ENCODE measurements at places on chromosomes 2 and 18. TPM values are rescaled to one million over a fixed set of nuclear protein-coding genes. Genes with fewer than 3 reads are reported as not detected.

Gene GPR35
- 0.56 TPM for total RNA-seq

Gene ZC3H6
- 12.7 TPM for total RNA-seq

Gene DNER
- total RNA-seq: 17.6 TPM

Gene MC2R
- not detected for total RNA-seq

Gene CDH19
- total RNA-seq: 72.3 TPM

Gene NETO1
- not detected for total RNA-seq

Gene COLEC12
- total RNA-seq: 15.3 TPM

Gene HSBP1L1
- 13.0 TPM for total RNA-seq

Gene ANKRD23
- total RNA-seq: 9.3 TPM

- H3K27me3 ChIP-seq: no peaks in the 10 kb centered on the region
- H3K4me1 ChIP-seq: no peaks in the 10 kb centered on the region
- no peak for DNase-seq
- H3K27ac ChIP-seq: no peak overlapping the region
- H3K36me3 ChIP-seq: peaks cover 22% of the 10 kb centered on the region
- H3K4me3 ChIP-seq: no peak overlapping the region
These were observed 21.5 kb upstream of the CDKL4 start for GRCh38 chr2:39265315-39265714.

GRCh38 chr2:238256594-238257104 lies 16.8 kb upstream of the HES6 start:
- H3K4me3 ChIP-seq: no peak overlapping the region
- H3K4me1 ChIP-seq: peaks cover 15% of the 10 kb centered on the region
- no peaks in the 10 kb centered on the region for H3K27me3 ChIP-seq
- no peak for DNase-seq
- peaks cover 90% of the 10 kb centered on the region for H3K36me3 ChIP-seq
- no peak overlapping the region for H3K27ac ChIP-seq

GRCh38 chr2:144475044-144475443 lies 44.9 kb downstream of the ZEB2 start:
- no peak for DNase-seq
- H3K4me1 ChIP-seq: no peaks in the 10 kb centered on the region
- H3K27me3 ChIP-seq: no peaks in the 10 kb centered on the region
- H3K36me3 ChIP-seq: no peaks in the 10 kb centered on the region
- H3K27ac ChIP-seq: no peak overlapping the region
- H3K4me3 ChIP-seq: no peak overlapping the region

GRCh38 chr2:60297296-60298005 lies 256.0 kb downstream of the BCL11A start:
- H3K4me1 ChIP-seq: no peaks in the 10 kb centered on the region
- no peak overlapping the region for H3K27ac ChIP-seq
- no peaks in the 10 kb centered on the region for H3K36me3 ChIP-seq
- no peak overlapping the region for H3K4me3 ChIP-seq
- no peaks in the 10 kb centered on the region for H3K27me3 ChIP-seq

DNA sequence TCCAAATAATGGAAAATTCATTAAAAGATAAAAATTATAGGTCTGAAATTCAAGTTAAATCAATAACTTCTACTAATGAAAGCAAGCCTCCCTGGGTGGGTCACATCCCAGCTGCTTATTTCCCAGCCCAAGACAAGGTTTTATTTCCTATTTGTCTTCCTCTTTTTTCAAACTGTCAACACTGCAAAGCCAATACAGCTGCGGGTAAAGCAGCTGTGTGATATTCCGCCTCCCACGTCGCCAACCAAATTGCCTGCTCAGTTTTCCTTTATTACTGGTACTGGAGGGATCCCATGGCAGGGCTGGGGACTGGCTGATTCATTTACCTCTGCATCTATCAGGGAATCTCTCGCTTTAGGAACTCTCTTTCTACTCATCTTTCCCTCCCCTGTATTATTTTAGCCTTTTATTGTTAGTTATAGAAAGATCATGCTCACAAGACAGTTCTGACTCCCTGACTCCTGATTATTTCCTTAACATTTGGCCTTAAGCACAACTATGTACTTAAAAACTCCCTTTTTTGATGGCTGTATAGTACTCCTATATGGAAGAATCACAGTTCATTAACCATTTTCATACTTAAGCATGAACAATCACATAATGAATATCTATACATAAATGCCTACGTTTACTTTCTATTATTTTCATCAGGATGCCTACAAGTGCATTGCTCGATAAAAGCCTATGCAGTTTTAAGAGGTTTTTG lies 253.1 kb downstream of the CDCA7 start:
- no peak overlapping the region for H3K4me3 ChIP-seq
- no peak for DNase-seq
- H3K4me1 ChIP-seq: no peaks in the 10 kb centered on the region
- no peak overlapping the region for H3K27ac ChIP-seq
- H3K36me3 ChIP-seq: no peaks in the 10 kb centered on the region

- H3K27ac ChIP-seq: peak overlapping the region; percentile 86
- H3K4me1 ChIP-seq: no peaks in the 10 kb centered on the region
- peak; percentile 67 for DNase-seq
- H3K36me3 ChIP-seq: no peaks in the 10 kb centered on the region
These were observed 37.8 kb upstream of the KCNF1 start for GRCh38 chr2:10873790-10874437.

DNA sequence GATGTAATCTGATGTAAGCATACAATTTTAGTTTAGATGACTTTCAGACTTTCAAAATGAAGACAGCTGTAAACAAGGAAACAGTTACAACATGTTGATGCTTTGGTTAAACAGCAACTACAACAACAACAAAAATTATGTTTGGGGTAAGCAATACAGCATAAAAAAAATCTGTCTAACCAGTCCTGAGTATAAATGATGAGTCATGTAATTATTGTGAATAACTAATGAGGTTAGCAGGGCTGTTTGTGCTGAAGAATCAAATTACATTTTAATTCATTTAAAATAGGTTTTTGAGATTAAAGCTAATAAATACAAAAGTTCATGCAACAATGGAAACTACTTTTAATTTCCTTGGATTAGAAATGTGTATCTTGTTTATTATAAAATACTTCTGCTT lies 266.9 kb downstream of the LRP1B start:
- DNase-seq: no peak
- H3K4me3 ChIP-seq: no peak overlapping the region
- H3K27ac ChIP-seq: no peak overlapping the region
- H3K27me3 ChIP-seq: no peaks in the 10 kb centered on the region
- H3K36me3 ChIP-seq: no peaks in the 10 kb centered on the region

DNA sequence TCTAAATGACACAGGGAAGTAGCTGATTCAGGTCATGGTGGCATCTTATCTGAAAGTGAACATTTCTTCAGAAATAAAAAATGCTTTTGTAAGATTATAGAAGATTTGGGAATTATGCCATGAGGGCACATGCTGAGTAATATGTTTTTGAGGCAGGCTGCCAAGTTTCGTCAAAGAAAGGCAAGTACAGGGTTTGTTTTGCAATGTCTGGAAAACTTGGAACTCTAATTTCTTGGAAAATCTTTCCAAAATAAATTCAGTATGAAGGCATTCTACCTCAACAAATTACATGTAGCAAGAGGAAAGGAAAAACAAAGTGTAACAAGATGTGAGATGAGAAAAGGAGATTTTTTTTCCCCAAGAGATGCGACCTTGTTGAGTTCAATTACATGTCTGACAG lies 167.7 kb downstream of the PLCL1 start:
- H3K36me3 ChIP-seq: no peaks in the 10 kb centered on the region
- H3K4me3 ChIP-seq: no peak overlapping the region
- DNase-seq: peak; percentile 66
- H3K27me3 ChIP-seq: no peaks in the 10 kb centered on the region
- H3K4me1 ChIP-seq: no peaks in the 10 kb centered on the region

DNA sequence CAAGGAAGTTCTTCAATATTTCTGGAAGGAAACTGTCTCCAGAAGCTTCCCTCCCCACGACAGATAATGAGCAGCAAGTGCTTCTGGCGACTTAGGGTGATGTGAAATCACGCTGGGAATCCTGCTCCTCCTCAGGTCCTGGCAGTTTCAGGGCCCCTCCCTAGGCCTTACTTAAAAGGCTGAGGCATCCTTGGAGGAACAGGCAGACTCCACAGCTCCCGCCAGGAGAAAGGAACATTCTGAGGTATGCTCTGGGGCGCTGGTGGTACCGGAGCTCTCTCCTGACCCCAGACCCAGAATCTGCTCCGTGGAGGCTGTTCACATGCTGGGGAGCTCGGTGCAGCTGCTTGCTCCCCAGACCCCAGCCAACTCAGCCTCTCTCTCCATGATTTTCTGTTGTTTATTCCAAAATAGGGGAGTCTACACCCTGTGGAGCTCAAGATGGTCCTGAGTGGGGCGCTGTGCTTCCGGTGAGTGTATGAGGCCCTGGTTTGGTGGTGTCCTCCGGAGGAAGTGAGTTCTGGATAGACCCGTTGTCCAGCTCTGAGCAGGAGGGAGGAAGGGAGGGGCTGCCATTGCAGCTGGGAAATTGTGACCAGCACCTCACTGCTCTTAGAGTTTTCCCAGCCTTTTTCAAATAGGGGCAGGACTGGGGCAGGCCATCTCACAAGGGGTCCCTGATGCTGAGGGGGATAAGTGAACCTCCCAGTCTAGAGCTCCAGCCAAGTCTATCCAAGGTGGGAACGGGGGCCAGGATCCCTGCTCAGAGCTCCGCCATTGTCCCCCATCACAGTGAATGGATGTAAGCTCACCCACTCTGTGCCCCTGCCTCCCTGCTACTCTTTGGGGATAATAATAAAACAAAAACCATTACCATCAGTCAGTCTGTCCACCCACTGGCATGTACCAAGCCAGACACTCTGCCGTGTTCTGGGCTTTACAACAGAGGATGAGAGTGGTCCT lies at the start of gene IL36RN:
Gene IL36RN (plus strand): TSS at position 201 of the 963 bp plus-strand sequence. CDS start 241 bp downstream, at position 442.
- H3K4me3 ChIP-seq: no peak within 1 kb of the TSS
- H3K27me3 ChIP-seq: no peaks in the 10 kb centered on the region
- no peaks in the 10 kb centered on the region for H3K4me1 ChIP-seq

DNA sequence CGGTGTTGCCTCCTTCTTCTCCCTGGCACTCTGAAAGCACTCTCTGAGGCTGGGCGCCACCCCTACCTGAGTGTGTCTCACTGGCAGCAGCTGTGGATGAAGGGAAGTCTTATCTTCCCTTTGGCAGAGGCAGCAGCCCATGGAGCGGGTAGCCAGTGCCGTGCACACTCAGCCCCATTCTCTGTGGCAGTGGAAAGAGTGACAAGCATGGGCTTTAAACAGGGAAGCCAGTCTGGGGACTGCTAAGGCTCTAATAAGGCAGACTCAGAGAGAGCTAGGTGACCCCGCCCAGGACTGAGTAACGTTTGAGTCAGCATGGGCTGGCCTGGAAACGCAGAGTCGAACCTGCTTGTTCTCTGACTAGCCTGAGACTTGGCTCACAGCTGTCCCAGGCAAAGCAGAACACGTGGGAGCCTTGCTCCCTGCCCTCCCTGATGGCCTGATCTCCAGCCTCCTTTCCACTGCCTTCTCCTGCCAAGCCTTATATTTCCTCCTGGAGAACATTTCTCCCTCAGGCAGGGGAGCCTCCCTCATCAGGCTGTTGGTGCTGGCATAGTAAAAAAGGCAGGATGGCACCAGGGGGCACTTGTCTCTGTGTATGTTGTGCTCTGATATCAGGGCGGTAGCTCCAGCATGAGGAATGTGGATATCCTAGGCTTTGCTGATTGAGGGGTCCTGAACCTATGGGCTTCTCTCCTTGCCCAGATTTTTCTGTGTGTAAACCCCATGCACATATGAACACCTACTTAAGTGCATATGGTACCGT lies 93.9 kb upstream of the LGALSL start:
- no peaks in the 10 kb centered on the region for H3K27me3 ChIP-seq
- H3K4me3 ChIP-seq: no peak overlapping the region
- H3K4me1 ChIP-seq: peaks cover 10% of the 10 kb centered on the region
- H3K36me3 ChIP-seq: no peaks in the 10 kb centered on the region

DNA sequence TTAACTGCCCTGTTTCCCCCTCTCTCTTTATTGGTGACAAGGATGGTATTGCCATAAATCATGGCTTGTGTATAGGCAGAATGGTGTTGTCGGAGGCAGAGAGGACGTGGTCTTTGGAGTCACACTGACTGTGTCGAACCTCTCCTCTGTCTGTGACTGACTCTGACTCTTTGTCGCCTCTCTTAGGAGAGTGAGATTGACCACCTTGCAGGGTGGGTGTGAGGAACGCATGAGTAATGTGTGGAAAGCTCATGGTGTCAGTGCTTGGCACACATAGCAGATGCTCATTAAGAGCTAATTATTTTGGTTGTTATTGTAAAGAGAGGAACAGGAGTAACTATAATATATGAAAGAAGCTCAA lies 145.6 kb downstream of the TTC27 start:
- no peaks in the 10 kb centered on the region for H3K36me3 ChIP-seq
- DNase-seq: no peak
- no peak overlapping the region for H3K4me3 ChIP-seq
- peak overlapping the region; percentile 16 for H3K27ac ChIP-seq
- peaks cover 13% of the 10 kb centered on the region for H3K4me1 ChIP-seq

GRCh38 chr2:109457794-109458193 lies 156.0 kb downstream of the SEPTIN10 start:
- no peak for DNase-seq
- H3K27me3 ChIP-seq: no peaks in the 10 kb centered on the region
- no peaks in the 10 kb centered on the region for H3K4me1 ChIP-seq
- no peak overlapping the region for H3K4me3 ChIP-seq
- no peaks in the 10 kb centered on the region for H3K36me3 ChIP-seq
- H3K27ac ChIP-seq: no peak overlapping the region

- no peaks in the 10 kb centered on the region for H3K27me3 ChIP-seq
- H3K4me3 ChIP-seq: no peak overlapping the region
- no peaks in the 10 kb centered on the region for H3K4me1 ChIP-seq
- H3K36me3 ChIP-seq: peaks cover 29% of the 10 kb centered on the region
- no peak for DNase-seq
These were observed 90.4 kb downstream of the RAPH1 start for GRCh38 chr2:203444738-203445137.

DNA sequence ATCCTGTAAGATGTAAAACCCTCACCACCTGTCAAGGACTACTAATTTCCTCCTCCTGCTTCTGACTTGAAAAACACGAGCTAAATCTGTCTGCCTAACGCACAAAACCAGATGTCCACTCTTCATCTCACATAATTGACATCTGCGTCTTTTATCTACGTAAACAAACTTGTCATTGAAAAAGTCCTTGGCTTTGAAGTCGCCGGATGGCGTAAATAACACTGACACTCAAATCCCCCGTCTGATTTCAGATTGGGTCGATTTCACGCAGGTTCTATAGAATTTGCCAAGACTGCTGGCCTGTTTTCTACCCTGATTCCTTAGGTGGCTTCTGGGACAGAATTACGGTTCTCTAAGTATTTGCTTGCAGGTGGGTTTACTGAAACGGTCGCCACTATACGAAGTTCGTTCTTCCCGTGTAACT lies 539 bp upstream of the MOB4 start:
- peak overlapping the region; percentile 95 for H3K27ac ChIP-seq
- H3K36me3 ChIP-seq: no peaks in the 10 kb centered on the region
- H3K4me1 ChIP-seq: peaks cover 20% of the 10 kb centered on the region
- H3K4me3 ChIP-seq: peak overlapping the region; percentile 68
- no peak for DNase-seq
- no peaks in the 10 kb centered on the region for H3K27me3 ChIP-seq

- no peaks in the 10 kb centered on the region for H3K36me3 ChIP-seq
- no peak overlapping the region for H3K4me3 ChIP-seq
- H3K4me1 ChIP-seq: no peaks in the 10 kb centered on the region
- no peak for DNase-seq
- H3K27ac ChIP-seq: no peak overlapping the region
These were observed 308.6 kb downstream of the AKAIN1 start for GRCh38 chr18:4888251-4889040.
